Left renal pelvis (tissue), 4 donors: ENCODE measurements at places on chromosomes 7 and 10. TPM values are rescaled to one million over a fixed set of nuclear protein-coding genes. Genes with fewer than 3 reads are reported as not detected.

Gene TBATA
- not detected for polyA plus RNA-seq

Gene DTX2
- 7.9 TPM for polyA plus RNA-seq

Gene LIPJ
- polyA plus RNA-seq, result 0.14 TPM

Gene CC2D2B
- 1.4 TPM for polyA plus RNA-seq

Gene NDUFB2
- 121 TPM for polyA plus RNA-seq

Gene CPA4
- 0.37 TPM for polyA plus RNA-seq

Gene TRPV6
- polyA plus RNA-seq, result 13.3 TPM

DNA sequence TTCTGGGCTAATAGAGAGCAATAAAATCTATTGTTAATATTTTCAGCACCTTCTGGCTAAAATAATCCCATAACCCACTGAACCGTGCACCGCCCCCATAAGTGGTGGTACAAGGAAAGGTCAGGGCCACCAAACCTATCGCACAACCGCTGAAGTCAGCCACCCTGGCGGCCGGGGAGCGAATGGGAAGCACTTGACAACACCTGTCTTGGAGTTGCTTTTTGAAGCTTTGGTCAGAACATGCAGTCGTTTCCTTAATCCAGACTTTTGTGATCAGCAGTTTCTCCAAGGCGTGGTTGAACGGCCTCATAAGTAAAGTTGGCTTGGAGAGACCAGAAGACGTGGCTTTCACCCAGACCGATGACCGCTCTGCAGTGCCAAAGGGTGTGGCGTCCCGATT is 97.4 kb downstream of the DNAJB6 start:
- DNase-seq, result no peak

DNA sequence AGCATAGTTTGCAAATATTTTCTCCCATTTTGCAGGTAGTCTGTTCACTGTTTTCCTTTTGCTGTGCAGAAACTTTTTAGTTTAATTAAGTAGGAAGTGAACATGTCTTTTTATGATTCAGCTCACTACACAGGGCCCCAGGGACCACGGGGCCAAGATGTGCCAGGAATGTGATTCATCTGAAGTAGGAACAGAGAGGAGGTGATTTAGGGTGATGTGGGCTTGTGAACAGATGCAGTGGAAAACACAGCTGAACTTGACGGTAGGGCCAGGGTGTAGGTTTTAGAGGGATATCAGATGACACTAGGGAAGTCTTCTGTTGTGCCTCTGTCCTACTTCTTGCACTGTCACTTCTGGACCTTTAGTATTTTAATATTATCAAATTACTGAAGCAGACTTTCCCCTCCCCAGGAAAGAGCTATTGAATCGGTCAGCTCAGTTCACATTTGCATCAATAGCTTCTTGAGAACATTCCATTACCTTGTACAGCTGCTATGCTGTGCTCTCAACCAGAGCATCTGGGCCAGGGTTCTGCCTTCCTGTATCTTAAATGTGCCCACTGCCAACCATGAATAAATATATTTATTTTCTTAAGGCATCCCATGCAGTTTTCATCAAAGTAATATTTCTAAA is 96.9 kb downstream of the OSBPL3 start:
- no peak for DNase-seq

GRCh38 chr7:129351320-129351719 is 82.9 kb upstream of the STRIP2 start:
- no peak for DNase-seq

DNA sequence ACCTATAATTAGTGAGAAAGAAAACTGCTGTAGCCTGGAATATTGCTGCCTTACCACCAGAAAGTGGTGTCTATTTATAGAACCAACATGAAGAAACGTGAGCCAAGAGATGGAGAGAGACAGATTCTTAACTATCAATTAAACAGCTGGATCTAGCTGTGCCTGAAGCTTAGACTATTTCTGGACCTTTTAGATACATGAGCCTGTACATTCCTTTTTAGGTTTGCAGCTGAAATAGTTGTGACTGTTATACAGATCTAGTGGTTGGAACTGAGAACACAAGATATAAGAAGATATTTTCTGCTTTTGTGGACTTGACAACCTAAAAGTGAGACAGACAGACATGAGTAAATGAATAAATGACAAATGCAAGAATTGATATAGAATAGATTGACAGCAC is 73.4 kb downstream of the CDK14 start:
- DNase-seq, result no peak

DNA sequence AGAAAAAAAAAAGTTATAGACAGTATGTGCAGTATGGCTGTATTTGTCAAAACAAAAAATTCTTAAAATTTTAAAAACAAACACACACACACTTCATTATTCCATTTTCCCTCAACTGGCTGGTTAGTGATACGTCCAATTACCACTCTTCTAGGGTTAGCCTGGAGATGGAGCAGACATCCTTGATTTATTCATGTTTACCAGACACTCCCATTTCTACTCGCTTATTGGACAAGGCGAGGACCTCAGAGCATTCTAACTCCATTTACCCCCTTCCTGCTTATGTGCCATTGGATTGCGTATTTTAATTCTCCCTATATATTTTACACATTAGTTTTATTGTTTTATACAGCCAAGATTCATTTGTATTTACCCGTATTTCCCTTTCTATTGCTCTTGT is 8.5 kb upstream of the CDH23 start:
- DNase-seq, result no peak

DNA sequence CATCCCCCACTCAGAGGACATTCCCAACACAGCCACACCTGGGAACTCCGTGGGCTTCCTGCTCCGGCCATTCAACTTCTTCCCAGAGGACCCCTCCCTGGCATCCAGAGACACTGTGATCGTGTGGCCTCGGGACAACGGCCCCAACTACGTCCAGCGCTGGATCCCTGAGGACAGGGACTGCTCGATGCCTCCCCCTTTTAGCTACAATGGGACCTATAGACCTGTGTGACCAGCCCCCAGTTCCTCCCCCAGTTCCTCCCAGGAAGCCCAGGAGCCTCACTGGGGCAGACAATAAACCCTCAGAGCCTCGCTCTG is 8.6 kb downstream of the AOC1 start:
- no peak for DNase-seq

DNA sequence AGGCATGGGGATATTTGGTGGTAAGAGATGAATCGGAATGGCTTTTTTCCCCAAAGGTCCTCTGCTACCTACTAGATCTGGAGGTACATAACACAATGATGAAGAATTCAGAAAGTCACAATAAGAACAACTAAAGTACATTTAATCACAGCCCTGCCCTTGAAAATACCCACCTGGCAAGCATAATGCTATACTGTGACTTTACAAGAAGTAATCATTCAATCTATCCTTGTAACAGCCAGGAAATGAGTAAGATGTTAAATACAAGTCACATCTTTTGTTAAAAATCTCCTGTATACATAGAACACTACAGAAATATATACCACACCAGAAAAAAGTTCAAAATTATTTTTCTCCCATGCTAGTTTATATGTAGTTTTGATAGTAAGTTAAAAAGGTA is 108.3 kb upstream of the ABCB5 start:
- DNase-seq, result no peak

- DNase-seq, result no peak
Measured at GRCh38 chr10:69334302-69335062, 56.2 kb downstream of the HK1 start.

DNA sequence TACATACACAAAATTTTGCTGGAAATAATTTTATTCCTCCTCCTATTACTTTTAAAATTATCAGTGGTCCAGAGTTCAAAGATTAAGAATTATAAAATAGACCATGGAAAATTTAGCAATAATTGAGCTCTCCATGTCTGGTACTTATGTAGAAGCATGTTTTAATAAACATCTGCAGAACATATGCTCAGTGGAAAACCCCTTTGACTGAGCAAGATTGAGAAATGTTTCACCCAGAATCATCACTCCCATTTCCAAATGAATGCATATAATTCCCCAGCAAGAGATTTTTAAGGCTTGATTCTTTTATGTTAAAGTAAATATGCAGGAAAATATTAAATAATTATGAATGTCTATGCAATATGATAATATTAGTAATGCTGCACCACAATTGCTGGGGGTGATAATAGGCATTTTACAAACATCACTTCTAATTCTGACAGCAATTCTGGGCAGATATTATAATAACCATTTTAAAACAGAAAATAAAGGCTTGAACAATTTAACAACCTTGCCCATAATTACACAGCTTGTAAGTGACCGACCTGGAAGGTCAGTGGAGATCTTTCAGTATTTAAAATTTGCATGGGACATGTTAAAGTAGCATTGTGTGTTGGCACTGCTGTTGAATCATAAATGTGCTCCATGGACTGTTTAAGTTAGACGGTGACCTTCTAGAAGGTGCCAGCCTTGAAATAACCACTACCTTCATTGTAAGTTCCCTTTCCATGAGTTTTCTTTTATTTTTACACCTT is 45.6 kb upstream of the TES start:
- no peak for DNase-seq

GRCh38 chr10:130545697-130546096 is 409.5 kb downstream of the GLRX3 start:
- DNase-seq, result no peak

DNA sequence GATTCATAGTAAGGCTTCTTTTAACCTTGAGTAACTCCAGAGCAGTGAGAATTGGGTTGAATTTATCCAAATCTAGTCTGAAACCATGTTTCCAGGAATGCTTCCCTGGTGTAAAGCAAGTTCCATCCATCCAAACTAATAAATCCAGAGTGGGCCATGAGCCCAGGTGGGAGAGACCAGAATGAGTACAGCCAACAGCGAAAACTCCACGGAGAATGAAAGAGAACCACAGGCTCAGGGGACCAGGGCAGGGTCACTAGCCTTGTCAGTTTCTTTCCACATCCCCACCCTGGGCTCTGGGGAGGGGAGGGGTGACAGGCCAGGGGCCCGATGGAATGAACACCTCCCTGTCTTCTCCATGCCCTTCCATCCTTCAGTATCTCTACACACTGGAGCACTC is 180.1 kb downstream of the NEURL1 start:
- DNase-seq, result no peak

DNA sequence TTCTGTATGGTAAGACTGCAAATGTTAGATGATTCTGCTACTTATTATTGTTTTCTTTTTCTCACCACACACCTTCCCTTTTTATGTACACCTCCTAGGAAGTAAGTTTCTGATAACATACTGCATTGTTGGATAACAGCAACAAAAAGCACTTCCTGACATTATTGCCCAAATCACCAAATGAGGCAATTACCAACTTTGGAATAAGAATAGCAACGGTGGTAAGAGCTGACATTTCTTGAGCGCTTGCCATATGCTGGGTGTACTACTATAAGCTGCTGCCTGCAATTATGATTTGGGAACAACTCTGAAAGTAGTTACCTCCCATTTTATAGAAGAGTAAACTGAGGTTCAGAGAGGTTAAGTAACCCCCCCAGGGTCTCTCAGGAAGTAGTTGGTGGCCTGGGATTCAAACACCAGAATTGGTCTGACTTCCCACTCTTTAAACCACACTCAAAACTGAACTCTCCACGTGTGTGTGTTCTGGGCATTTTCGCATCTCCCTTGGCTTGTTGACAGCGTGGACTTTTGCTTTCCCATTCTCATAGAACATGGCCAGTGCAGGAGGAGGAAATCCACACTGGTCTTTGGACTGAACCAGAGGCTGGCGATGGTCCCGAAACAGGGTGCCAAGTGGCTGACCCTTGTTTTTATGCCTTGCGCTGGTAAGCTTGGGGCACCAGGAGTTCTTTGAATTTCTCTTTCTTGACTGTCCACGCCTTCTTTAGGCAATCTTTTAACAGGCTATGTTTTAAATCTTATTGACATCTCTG is 71.4 kb downstream of the TCF7L2 start:
- no peak for DNase-seq

- DNase-seq, result no peak
Measured at GRCh38 chr7:22433710-22434460, 66.1 kb downstream of the STEAP1B start.

DNA sequence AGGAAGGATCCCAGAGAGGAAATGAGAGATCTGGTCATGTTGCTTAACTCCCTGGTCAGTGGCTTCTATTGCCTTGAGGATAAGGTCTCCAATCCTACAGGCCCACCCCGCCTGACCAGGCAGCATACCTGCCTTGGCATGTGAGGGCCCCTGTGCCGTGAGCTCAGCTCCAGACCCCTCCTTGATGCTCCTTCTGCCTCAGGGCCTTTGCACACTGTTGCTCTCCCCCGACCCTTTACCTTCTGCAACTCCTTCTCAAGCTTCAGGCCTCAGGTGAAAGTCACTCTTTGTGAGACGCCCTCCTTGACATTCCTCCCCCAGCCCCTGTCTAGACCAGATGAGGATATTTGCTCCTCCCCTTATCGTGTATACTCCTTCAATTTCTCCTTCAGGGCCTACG is 62.8 kb downstream of the FAM241B start:
- DNase-seq, result no peak

- DNase-seq, result no peak
Measured at GRCh38 chr7:142321391-142321790, 63.5 kb upstream of the PRSS58 start.

DNA sequence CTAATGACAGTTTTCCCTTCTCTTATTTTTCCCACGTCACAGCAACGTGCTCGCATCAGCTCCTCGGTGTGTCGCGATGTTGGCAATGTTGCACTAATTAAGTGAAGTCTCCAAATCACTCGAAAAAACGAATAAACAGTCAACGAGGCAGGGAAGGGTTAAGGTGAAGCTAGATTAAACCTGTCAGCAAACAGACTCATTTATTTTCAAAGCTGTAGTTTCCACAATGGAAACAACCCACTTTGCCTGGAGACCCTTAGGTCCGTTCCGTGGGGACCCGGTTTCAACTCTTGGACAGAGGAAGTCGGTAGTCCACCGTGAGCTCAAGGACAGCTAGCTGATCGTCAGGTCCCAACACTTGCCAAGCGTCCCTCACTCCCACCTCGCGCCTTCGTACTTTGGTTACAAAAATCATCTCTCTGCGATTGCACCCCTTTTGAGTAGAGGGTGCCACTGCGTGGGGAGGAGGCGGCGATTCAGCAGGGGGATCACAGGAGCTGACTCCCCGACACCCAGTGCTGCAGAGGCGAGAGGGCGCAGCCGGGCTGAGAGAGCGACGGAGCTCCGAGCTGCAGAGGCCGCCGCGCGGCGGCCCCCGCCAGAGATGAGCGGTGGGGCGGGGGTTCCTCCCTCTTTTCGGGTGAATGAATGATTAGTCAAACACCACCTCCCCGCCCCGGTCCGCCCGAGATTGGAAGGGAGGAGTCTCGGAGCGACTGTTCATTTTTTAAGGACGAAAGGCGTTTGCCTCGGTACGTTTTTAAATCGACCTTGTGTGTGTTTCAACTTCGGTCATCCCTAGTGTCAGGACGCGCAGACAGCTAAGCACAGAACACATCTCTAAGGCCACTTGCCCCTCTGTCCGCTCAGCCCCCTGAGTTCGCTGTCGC is 1.3 kb upstream of the BMPER start:
- peak; percentile 20 for DNase-seq
